ENCODE measurements at places on chromosomes 1 and 21.

DNA sequence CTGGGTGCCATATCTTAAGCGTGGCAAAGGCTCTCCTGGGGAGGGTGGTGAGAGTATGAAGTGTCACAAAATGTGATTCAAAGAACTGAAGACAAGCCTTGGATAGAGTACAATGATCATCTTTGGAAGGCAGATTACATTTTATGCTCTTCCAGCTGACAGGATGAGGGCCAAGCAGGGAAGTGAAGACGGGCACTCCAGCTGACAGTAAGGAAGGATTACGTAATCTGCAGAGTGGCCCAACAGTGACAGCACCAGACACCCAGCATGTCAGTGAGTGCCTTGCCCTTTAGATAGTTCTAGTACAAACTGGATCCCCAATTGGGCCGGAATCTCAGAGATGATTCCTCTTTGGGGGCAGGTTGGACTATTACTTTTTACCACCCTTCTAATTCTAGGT lies 52.7 kb downstream of the UBE2T start:
- no peak for DNase-seq

DNA sequence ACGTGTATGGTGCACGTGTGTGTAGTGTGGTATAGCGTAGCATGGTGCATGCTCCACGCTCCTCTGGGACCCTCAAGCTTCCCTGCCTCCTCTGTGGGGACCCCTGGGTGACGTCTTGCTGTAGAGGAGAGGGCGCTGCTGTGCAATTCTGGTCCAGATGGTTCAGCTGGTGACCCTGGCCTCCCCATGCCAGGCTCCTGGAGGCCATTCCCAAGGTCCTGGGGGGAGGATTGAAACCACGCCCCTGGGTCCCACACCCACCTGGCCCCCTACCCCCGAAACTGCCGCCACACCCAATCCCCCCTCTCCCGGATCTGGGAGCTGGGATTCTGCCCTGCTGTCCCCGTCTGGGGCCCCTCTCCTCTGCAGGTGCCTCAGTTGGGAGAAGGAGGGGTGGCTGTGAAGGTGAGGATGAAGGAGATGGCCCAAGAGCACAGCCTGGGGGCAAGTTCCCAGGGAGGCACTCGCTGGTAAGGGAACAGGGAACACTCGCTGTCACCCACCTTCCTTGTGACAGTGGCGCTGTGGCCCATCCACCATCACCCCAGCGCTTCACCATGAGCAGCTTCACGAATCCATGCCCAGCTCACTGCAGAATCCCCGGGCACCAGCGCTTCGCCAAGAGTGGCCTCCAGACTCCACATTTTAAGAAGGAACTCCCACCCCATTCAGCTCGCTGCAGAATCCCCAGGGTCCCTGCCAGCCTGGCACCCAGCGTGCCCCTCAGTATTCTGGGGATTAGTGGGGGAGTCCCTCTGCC lies 38.0 kb downstream of the WDR4 start:
- peak; percentile 59 for DNase-seq

DNA sequence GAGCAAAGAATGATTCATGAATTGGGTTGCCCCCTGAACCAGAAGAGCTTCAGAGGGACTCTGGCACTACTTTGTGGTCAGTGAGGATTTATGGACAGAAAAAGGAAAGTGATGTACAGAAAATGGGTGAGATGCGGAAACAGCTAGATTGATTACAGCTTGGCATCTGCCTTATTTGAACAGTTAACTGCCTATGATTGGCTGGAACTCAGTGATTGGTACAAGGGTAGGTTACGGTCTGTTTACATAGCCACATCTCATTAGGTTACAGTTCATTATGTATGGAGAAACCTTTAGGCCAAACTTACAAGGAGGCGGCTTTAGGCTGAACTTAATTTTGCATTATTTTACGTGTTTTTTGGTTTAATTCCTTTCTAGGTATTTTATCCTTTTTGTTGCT lies 29.0 kb upstream of the RHOU start:
- no peak for DNase-seq

DNA sequence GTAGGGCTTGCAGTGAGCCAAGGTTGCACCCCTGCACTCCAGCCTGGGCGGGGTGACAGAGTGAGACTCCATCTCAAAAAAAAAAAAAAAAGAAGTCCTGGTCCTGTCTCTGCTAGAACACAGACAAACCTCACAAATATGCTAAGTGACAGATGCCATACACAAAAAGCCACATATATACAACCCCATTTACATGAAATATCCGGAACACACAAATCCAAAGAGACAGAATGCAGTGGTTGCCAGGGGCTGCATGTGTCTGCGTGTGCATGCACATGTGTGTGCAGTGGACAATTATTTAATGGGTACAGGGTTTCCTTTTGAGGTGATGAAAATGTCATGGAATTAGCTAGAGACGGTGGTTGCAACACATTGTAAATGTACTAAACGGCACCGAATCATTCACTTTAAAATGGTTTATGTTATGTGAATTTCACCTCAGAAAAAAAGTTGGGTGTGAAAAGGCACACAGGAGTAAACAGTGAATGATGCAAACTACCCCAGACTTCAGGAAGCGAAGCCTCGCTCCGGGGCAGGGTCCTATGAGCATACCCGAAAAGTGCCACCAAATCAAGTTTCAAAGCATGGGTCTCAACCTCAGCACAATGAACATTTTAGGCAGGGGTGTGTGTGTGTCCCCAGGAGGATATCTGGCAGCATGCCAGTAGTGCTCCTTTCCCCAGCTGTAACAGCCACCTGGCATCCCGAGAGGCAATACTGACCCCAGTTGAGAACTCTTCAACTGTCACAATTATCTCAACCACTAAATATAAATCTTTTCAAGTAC lies 48.3 kb downstream of the GNB1 start:
- no peak for DNase-seq

DNA sequence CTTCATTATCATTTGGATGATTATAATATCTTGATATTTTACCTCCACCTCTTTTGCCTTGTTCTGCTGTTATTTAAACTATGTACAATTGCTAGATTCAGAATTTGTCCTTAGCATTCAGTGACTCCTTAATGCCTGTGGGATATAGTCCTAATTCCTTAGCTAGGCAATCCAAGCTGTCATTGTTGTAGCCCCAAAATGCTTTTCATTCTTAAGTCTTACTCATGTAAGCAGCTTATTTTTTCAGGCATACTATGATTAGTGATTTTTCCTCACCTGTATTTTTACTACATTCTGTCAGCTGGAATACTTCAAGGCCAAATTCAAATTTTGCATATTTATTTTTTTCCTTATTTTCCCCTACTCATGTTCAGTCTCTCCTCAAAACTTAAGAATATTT lies 13.4 kb downstream of the PKN2 start:
- no peak for DNase-seq

GRCh38 chr1:64687725-64688327 lies 57.0 kb upstream of the RAVER2 start:
- no peak for DNase-seq

- DNase-seq, result no peak
Measured at GRCh38 chr1:232472485-232473041, 157.4 kb downstream of the SIPA1L2 start.

- peak; percentile 83 for DNase-seq
Measured at GRCh38 chr1:31798433-31799195, 17.2 kb downstream of the SPOCD1 start.

GRCh38 chr1:27438621-27439061 lies 46.2 kb downstream of the GPR3 start:
- DNase-seq, result no peak

- no peak for DNase-seq
Measured at GRCh38 chr1:199109160-199109559, 470.3 kb downstream of the PTPRC start.

- no peak for DNase-seq
Measured at GRCh38 chr21:42779431-42779861, 99.9 kb downstream of the WDR4 start.

DNA sequence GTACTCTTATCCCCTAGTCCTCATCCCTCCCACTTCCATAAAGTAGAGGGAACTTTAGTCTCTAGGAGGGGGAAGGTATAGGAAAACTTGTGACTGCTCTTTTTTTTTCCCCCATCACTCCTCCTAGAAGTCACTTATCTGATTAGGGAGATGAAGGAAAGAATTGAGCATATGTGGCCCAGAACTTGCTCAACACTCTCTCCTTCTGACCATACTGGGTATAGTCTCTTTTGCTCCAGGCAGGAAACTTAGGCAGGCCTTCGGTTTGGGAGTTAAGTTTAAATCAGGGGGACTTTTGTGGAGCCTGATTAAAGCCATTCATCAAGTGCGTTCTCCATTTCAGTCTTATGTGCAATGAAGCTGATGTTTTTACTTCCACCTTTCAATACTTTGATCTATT lies 5.8 kb downstream of the UBE2U start:
- DNase-seq, result no peak

- DNase-seq, result no peak
Measured at GRCh38 chr1:169526120-169526832, 40.5 kb upstream of the SLC19A2 start.

DNA sequence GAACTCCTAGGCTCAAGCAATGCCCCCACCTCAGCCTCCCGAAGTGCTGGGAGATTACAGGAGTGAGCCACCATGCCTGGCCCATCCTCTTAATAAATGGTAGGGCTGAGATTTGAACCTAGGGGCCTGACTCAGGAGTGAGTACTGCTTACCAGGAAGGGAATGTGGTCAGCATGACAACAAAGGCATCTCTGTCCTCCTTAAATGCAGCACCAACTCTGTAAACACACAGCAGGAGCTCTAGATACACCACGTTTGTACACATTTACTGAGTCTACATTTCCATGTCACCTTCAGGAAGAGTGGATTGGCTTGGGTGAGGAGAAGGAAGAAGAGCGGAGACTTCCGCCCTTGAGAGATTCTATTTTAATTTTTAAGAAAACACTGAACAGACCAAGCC lies 38.5 kb downstream of the HIVEP3 start:
- no peak for DNase-seq

GRCh38 chr1:172818841-172819527 lies 160.1 kb downstream of the FASLG start:
- DNase-seq, result no peak

DNA sequence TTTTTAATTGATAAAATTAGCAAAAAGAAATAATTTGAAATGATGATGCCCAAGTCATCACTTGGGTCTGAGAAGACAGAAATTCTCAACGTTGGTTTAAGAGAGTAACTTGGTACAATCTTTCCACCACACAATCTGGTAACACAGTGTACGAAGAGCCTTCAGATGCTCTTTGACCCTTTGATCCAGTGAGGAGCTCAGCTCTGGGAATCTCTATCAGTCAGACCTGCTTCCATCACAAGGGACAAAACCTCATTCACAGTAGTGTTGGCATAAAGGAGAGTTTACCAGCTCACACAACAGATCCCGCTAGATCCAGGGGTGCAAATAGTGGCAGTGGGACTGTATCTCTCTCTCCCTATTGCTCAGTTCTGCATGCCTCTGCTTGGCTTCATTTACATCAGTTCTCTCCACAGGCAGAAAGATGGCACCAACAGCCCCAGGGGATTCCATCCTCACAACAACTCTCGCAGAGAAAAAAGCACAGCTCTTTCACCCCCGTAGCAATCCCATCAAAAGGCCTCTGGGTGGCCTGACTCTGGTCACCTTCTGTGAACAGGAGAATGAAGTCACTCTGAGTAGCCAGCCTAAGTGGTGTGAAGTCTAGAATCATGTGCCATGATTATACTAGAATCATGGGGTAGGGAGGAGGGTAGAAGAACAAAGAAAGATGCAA lies 119.7 kb downstream of the ZNF281 start:
- no peak for DNase-seq

GRCh38 chr1:116887212-116887611 lies 22.5 kb upstream of the PTGFRN start:
- DNase-seq, result no peak

DNA sequence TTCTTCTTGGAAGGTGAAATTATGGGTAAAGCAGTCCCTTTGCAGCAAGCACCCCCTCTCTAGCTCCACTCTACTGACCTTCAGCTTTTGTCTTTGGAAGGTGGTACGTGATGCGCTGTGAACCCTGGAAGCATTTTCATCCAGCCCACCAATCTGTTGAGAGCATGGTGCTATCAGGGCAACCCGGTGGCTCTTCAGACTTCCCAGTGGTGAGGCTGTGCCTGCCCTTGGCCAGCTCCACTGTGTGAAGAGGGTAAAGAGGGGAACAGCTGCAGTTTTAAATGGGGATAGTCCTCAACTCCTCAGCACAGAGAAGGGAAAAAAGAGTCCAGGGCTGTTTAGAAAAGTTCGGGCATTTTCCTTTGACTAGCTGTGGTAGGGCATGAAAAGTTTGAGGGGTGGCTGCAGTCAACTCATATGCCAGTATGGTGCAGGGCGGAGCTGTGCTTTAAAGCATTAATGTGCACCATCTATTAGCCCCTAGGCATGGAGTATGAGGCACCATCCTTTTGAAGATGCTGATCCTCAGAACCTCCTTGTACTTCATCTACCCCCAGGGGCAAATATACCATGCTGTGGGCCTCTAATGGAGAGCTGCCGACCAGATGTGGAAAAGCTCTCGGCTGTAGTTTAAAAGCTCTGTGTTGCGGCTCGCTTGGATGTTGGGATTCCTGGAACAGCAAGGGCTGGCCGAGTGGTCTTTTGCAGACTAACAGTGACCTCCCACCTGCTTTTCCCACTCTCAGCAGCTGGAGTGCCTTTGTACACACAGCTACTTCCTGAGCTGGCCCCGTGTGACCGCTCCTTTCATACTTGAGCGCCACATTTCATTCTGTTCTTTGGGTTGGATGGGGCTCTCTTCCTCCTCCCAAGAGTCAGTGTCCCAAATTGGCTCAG lies 123.0 kb downstream of the PEX14 start:
- no peak for DNase-seq

- DNase-seq, result no peak
Measured at GRCh38 chr1:48701445-48701844, 75.2 kb downstream of the BEND5 start.

DNA sequence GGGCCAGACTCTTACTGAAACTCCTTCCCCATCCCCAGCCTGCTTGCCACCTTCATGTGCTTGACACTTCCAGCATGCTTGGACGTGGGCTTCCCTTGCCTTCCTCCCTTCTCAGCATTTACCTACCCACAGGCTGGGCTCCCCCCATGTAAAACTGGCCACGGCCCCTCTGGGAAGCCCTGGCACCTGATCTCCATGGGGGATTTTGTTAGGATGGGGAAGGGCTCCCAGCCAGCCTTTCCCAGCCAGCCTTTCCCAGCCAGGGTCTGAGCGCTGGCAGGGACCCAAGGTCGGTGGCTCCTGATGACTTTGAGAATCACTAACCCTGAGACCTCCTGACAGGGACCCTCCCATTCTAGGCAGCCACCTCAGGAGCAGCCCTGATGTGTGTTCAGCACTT lies 6.7 kb downstream of the ALX3 start:
- no peak for DNase-seq

Data from upper lobe of right lung (tissue), 1 donor.